Renal pelvis (tissue), 12 donors: ENCODE measurements at places on chromosomes 7 and 10. TPM values are rescaled to one million over a fixed set of nuclear protein-coding genes. Genes with fewer than 3 reads are reported as not detected.

ZNF488 gene
- 4.8 TPM for polyA plus RNA-seq

- no peak for DNase-seq
Measured at GRCh38 chr7:28044825-28045224, 135.8 kb downstream of the JAZF1 start.

MSS51 gene
- polyA plus RNA-seq: 1.2 TPM

ZKSCAN5 gene
- 14.2 TPM for polyA plus RNA-seq

NPFFR1 gene
- polyA plus RNA-seq: 0.32 TPM

HTR5A gene
- not detected for polyA plus RNA-seq

- DNase-seq: no peak
Measured at GRCh38 chr10:115771755-115772154, 501.3 kb downstream of the GFRA1 start.

DNA sequence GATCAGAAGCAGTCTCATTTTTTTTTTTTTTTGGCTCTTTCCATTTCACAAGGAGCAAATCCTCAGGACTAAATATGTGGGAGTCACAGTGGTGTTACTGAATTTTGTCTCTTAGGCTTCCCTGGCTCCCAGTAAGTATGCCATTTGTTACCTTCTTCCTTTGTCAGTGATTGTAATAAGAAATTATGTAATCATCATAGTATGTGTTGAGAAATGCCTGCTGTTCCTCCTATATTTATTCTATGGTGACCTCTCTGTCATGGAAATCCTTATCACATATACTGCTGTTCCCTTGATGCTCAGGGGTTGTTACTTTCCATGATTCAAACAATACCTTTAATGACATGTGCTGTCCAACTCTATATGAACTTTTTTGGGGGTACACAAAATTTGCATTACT lies 4.8 kb upstream of the OR9A4 start:
- no peak for DNase-seq

TRPV6 gene
- 14.1 TPM for polyA plus RNA-seq

DNA sequence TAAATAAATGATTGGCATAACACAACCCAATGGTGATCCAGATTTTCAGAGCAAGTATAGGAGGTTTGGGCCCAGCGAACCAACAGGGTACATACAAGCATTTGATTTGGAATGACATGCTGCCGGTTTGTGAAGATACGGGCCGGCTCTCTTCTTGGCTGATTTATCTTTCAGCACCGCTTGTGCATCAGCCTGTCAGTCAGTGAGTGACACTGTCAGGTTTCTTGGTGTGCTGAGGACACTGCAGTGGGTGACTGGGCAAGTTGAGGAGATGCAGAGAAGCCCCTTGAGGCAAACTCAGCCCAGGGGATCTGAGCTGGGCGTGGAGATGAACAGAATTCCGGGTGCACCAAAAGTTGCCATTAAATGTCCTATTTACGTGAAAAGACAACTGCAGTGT lies 194.5 kb downstream of the SNX10 start:
- no peak for DNase-seq
